ENCODE measurements at places on chromosomes 7 and 10. TPM values are rescaled to one million over a fixed set of nuclear protein-coding genes. Genes with fewer than 3 reads are reported as not detected.

LIPF gene
- total RNA-seq = not detected

H2AZ2 gene
- 221 TPM for total RNA-seq

EIF4H gene
- 210 TPM for total RNA-seq

NOC3L gene
- 40.8 TPM for total RNA-seq

CASTOR2 gene
- total RNA-seq = 36.3 TPM

GRK5 gene
- total RNA-seq = 18.7 TPM

All from camera-type eye (tissue), 1 donor.